Ascending aorta (tissue), 2 donors: ENCODE measurements at places on chromosomes 4 and X.

DNA sequence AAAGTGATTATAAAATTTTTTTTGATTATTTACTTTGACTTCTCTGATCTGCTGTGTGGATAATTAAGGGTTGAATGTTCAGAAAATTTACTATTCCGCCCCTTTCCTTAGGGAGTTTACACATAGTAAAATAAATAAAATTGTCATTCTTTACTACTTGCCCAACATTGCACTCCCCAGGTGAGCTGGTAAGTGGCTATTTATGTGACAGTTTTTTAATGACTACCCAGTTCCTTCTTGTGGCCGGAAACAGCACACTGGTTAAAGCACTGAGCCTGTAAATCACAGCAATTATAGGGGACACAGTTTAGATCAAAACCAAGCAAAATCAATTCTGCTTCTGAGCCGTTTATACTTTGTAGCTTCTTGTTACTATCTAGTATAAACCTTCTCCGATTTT is 158.1 kb downstream of the FHIP1A start:
- DNase-seq: no peak

DNA sequence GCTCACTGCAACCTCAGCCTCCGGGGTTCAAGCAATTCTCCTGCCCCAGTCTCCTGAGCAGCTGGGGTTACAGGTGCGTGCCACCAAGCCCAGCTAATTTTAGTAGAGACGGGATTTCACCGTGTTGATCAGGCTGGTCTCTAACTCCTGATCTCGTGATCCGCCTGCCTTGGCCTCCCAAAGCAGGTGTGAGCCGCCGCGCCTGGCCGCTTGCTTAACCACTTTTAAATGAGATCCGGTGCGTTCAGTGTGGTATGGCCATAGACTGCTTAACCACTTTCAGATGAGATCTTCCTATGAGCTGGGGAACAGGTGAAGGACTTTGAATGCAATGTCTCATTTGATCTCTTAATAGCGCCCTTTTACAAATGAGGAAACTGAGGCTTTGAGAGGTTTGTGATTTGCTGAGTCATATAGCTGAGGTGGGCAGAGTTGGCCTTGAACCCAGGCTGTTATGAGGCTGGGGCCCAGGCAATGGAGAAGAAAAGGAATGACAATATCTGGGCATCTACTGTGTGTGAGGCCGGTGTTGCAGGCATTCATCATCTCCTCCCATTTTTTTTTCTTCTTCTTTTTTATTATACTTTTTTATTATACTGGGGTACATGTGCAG is 41.9 kb upstream of the NSG1 start:
- no peak for DNase-seq

GRCh38 chr4:154004016-154004415 is 215.1 kb upstream of the SFRP2 start:
- no peak for DNase-seq

- no peak for DNase-seq
Measured at GRCh38 chr4:121484633-121485032, 103.8 kb upstream of the QRFPR start.

DNA sequence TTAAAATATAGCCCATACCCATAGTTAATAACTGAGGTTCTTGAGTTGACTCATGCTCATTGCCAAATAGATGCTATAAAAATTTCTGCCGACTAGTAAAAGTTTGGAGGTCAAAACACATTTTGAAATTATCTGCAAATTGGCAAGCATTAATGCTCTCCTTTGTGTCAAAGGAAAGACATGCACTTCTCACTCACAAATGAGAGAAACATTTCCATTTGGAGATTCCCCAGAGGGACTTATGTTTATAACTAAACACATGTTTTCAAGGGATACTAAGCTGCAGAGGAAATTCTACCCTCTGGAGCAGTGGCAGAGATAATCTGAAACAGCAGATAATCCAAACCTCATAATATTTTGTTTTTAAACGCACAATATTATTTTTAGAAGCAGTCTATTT is 45.7 kb upstream of the CCDC160 start:
- DNase-seq: no peak

DNA sequence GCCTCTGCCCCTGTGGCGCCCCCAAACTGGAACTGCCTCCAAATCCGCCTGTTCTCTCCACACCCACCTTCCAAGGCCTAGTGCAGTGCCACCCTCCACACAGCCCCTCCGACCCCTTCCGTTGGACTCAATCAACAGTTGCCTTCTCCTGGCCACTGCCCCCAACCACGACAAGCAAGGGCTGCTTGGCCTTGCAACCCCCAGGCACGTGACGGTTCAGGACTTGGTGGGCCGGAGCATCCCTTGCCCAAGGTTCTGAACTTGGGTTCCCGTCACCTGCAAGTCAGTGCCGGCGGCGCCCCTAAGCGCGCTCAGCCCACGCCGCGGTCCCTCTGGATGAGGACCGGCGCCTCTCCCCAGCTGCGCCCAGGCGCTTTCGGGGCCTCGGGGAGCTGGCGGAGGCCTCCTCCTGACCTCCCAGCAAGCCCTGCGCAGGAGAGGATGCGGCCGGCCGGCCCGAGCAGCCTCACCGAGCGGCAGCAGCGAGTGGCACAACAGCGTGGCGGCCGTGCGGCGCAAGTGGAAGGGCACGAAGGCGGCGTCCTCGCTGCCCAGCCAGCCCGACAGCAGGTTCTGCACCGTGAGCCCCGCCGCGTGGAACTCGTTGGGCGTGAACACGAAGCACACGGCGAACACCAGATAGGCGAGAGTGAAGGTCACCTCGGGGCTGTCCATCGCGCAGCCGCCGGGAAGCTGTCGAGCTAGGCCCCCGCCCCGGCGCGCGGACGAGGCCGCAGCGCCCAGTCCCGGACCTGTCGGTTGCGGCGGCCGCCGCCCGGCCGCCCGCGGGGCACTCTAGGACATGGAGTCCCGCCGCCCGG is 750 bp downstream of the TMEM129 start:
- DNase-seq: peak; percentile 72

- no peak for DNase-seq
Measured at GRCh38 chr4:133208694-133209285, 59.7 kb downstream of the PCDH10 start.

- DNase-seq: no peak
Measured at GRCh38 chr4:27304751-27305150, 444.1 kb downstream of the STIM2 start.

GRCh38 chr4:182809417-182810102 is 107.6 kb downstream of the DCTD start:
- no peak for DNase-seq

DNA sequence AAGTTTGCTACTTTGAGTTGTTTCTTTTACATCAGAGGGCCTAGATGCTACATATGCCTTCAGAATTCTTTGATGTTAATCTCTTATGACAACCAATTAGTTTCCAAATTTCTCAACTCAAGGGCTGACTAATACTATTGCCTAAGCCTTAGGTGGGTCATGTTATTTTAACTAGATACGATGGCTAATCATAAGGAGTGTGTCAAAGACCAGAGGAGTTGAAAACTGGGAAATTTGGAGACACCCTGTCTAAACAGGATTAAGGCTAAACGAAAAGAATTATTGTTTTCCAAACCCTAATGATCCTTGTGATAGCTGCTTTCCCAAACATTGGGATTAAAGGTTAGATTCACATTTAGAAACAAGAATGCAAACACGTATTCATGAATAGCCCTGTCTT is 228.5 kb downstream of the PCDH7 start:
- no peak for DNase-seq

- DNase-seq: no peak
Measured at GRCh38 chr4:138555584-138555983, 313.4 kb upstream of the SLC7A11 start.

DNA sequence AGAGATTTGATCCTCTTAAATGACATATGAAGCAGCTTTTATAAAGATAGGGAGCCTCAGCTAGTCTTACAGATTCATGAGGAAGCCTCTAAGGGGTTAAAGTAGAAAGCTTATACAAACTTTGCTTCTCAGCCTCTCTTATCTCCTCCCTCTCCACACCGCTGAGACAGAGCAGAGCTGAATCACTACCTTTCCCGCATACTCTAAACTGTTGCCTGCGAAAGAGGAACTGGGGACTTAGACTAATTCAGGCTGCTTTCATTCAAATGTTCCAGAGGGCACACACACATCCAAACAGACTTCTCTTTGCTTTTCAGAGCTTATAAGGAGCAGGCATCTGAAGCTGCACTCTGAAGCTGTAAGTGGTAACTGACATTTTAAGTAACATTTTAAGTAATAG is at the start of gene SERTM2:
Gene SERTM2 (plus strand): TSS at position 169 of the 400 bp plus-strand sequence. CDS start 7,213 bp downstream, outside the sequence.
- no peak for DNase-seq

- no peak for DNase-seq
Measured at GRCh38 chr4:149791851-149792250, 23.8 kb downstream of the IQCM start.

- DNase-seq: no peak
Measured at GRCh38 chrX:53831662-53832635, 145.4 kb upstream of the HUWE1 start.

- no peak for DNase-seq
Measured at GRCh38 chr4:152267811-152268210, 268.1 kb downstream of the FBXW7 start.

- DNase-seq: no peak
Measured at GRCh38 chrX:100615005-100615404, 21.6 kb downstream of the TSPAN6 start.

DNA sequence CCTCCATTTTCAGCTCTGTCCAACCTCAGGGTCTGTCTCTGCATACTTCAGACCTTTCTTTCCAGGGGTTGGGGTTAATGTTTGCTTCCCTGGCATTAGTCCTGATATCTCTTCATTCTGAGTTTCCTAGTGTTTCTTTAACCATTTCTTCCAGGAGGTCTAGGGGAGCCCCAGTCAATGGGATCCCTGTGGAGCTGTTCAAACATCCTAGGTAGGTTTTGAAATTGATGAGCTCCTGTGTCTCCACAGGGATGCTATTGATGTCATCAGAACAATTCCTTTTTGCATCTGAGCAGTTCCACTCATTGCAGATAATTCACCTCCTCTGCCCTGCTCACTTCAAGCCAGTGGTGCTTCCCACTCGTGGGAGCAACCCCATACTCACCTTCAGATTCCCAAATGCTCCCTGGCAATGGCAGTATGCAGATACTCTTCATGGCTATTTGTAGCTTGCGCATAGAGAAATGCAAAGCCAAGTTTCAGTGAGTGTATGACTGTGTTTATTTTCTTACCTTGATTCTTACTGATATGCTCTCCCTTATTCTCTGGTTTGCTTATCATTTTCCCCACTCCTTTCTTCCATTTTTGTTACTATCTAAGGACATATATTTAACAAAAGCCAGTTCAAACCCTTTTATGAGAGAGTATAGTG is 33.7 kb upstream of the LIMCH1 start:
- no peak for DNase-seq

DNA sequence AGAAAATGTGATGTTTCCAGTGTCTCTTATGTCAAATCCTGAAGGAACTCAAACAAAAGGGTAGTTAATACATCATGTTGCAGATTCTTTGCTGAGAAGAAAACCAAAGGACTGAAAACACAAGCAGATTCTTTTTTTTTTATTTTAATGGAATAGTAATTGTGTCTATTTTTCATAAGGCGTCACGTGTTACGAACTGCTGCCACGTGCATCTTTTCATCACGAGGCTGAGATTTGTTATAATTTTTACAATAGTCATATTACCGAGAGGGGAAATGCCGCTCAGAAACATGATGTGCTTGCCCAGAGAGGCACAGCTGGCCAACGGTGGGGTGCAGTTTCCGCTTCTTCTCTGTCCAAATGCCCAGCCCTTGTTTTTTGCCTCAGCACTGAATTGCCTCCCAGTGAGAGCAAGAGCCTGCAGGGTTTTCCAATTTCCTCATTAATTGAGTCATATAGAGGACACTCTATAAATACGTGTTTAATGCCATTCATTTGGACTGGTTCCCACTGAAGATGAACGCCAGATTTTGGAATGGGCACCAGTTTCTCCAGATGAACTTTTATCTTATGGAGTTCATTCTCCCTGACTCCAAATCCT is 225.3 kb downstream of the STK32B start:
- DNase-seq: no peak

DNA sequence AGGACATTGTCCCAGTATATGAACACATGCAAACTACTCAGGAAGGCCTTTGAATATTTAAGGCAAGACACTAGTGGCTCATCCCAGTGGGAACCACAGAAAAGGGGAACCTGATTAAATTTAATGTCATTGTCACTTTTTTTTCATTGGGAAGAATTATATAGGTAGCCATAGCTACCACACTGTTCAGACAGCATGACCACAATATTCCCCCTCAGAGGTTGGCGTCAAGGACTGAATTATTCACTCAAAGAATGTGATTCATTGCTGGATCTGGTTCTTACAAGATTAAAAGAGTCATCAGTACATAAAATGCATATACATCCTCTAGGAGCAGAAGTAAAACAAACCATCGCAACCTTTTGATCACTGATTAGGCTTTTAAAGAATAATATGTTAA is 92.0 kb upstream of the SMARCAD1 start:
- DNase-seq: no peak

DNA sequence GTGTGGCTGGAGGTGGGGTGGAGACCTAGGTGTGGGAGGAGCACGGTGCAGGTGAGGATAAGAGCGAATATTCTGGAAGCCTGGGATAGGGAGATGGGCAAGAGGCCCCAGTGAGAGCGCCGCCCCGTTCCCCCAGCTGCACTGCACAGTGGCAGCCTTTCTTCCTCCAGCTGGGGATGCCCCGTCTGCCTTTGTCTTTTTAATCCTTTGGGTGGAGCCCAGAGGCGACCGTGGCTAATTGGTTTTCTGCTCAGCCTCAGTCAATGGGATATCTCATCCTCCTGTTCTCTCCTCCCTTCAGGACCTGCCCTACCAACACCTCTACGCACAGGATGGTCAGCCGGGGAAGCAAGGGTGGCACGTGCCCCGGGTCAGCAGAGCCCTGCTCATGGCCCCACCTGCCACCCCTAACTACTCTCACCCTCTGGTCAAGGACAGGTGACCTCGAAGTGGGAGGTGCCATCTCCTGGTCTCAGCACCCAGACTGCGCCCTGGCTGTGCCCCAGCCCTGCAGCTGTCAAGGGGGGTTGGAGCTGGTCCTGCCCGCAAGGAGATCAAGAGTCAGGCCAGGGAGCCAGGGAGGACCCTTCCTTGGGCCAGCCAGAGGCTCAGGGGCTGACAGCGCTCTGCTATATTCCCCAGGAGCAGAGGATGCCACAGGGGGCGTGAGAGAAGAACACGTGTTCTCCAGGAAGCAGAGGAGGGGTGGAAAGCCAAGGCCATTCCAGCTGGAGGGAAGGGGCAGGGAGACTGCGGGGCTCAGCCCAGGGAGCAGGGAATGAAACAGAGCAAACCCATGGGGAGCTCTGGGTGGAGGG is 64.0 kb downstream of the ADRA2C start:
- no peak for DNase-seq

DNA sequence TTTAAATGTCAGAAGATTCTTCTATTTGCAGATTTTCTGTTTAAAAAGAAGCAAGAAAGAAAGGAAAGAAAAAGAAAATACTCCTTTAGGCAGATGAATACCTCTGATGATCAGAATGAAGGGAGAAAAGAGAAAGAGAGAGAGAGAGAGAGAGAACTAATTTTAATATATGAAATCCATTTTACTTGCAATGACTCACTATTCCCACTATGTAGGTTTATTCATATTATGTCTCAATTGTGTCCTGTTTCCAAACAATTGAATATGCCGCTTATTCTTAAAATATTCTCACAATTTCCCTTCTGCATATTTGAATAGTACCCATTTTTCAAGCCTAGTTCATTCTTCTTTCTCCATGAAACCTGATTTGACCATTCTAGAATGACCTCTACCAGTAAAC is 11.7 kb downstream of the MEPE start:
- DNase-seq: no peak

GRCh38 chrX:112931900-112932299 is 91.3 kb upstream of the AMOT start:
- no peak for DNase-seq

- DNase-seq: no peak
Measured at GRCh38 chr4:138392751-138393308, 150.7 kb upstream of the SLC7A11 start.

GRCh38 chr4:98685225-98686042 is 27.0 kb upstream of the TSPAN5 start:
- DNase-seq: no peak
